H7 (cell line): ENCODE measurements at places on chromosomes 7 and 10. TPM values are rescaled to one million over a fixed set of nuclear protein-coding genes. Genes with fewer than 3 reads are reported as not detected.
A peak's percentile ranks its signal among the peaks of the same experiment; 100 is the strongest.

DNA sequence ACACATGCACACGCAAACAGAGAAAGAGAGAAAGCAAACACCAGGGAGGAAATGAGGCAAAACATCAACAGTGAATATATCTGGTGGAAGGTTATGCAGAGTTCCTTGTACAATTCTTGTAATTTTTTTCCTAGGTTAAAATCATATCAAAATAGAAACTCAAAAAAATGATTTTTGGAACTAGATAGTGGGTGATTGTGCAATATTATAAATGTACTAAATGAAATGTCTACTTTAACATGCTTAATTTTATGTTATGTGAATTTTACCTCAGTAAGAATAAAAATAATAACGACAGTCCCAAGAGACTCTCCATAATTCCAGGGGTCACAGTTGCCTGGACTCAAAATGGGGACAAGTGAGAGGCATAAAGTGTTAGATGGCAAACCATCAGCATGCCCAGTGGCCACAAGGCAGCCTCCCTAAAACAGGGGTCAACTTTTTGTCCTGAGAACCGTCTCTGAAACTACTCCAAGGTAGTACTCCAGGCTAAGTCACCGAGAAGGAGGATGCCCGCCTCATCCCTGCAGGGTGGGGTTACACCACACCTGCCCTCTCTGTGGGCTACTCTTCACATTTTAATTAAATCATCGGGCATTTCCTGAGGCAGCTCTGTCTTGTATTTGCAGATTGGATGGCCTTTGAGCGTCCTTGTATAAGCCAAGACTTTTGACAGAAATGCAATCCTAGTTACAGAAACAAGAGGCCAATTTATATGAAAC lies 267.7 kb downstream of the ELMO1 start:
- peak; percentile 18 for DNase-seq

EBF3 gene
- total RNA-seq = 0.76 and 1.4 TPM in 2 replicates

DNA sequence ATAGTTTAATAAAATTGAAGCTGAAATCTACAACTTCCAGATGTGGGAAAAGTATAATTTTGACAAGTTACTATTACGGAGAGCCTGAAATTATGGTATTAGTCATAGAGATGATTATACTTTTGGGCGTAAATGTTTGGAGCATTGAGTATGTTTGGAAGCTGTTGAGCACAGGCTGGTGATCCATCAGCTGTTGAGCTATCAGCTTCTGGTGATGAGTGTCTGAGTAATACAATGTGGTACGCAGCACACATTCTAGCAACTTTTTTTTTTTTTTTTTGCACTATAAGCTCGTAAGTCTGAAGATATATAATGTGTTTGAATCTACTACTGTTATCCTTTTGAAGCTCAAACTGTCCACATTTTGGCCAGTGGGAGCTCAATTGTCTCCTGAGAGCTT lies 123.4 kb downstream of the ATE1 start:
- no peak for DNase-seq

GRCh38 chr7:130273933-130274255 lies 7.2 kb downstream of the CPA2 start:
- peak; percentile 30 for DNase-seq

DNA sequence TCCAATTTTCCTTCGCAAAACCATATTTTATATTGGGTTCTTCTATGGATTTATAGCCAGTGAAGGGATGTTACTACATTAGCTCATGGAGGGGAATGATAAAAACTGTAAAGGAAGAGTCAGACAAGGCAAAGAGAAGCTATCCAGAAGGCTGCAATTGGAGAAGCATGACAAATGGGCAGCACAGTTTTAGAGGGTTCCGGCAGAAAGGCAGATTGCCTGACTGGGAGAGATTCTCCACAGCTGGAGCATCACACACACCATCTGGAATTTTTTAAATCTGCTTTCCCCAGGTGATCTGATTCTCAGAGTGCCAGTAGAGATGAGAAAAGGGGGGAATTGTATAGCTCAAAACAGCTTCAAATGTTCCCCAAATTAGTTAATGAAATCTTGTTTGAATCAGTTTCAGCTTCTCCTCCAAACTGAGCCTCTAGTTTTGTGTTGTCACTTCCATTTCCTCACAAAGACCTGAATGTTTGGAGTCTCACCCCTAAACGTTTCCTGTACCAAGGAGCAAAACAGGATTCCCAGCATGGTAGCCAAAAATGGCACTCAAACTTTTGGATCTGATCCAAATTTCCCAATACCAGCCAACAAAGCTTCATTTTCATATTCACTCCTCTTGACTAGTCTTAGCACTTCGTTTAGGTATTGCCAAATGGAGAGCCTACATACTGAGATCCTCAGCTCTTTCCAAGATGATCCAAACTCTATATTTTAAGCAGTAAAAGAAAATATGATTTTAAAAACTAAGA lies 177.5 kb downstream of the HPSE2 start:
- DNase-seq = no peak

KIF11 gene
- total RNA-seq = 44.2 and 59.1 TPM in 2 replicates

LOXL4 gene
- total RNA-seq = 1.4 and 1.7 TPM in 2 replicates

TMEM176B gene
- total RNA-seq = 0.37 and 0.80 TPM in 2 replicates

GRCh38 chr7:139682136-139683013 lies 95.4 kb downstream of the HIPK2 start:
- peak; percentile 26 for DNase-seq

GRCh38 chr10:1230592-1231275 lies 174.5 kb downstream of the WDR37 start:
- peak; percentile 25 for DNase-seq

DNA sequence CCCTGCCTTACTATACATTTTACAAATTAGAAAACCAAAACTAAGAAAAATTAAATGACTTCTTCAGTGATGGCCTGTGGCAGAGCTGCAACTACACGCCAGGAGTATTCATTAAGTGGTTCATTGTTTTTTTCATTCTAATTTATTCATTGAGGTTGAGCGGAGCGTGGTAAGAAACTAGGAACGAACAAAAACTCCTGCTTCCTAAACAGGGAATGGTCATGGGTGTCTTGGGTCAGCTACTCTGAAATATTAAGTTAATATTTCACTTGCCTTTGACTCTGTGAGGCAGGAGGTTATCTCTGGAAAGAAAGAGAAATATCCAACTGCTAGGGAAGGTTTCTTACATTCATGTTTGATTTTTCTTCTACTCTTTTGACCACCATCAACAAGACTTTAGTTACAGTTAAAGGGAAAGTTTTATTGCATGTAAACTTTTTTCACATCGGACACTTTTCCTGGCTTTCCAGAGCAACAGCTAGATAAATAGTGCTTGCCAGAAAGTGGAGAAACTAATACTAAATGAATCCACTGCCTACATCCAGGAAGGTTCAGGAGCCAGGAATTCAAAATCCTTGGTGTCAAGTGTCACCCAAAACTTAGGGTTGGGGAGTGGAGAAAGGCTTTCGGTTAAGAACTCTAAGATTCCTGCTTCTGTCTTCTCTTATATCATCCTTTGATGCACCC lies 896 bp upstream of the GNG11 start:
- peak; percentile 10 for DNase-seq

SEMA3D gene
- 0.90 and 1.6 TPM in 2 replicates for total RNA-seq

OR13A1 gene
- total RNA-seq = not detected in 2 replicates

- DNase-seq = peak; percentile 54
Observed at GRCh38 chr10:14653271-14654161, 121.2 kb downstream of the FAM107B start.

- DNase-seq = no peak
Observed at GRCh38 chr10:61792097-61792716, 109.3 kb upstream of the ARID5B start.

LARP4B gene
- 31.3 and 36.9 TPM in 2 replicates for total RNA-seq

GRCh38 chr10:80493522-80494051 lies 39.5 kb downstream of the TSPAN14 start:
- no peak for DNase-seq

NUPR2 gene
- not detected in 2 replicates for total RNA-seq

DNA sequence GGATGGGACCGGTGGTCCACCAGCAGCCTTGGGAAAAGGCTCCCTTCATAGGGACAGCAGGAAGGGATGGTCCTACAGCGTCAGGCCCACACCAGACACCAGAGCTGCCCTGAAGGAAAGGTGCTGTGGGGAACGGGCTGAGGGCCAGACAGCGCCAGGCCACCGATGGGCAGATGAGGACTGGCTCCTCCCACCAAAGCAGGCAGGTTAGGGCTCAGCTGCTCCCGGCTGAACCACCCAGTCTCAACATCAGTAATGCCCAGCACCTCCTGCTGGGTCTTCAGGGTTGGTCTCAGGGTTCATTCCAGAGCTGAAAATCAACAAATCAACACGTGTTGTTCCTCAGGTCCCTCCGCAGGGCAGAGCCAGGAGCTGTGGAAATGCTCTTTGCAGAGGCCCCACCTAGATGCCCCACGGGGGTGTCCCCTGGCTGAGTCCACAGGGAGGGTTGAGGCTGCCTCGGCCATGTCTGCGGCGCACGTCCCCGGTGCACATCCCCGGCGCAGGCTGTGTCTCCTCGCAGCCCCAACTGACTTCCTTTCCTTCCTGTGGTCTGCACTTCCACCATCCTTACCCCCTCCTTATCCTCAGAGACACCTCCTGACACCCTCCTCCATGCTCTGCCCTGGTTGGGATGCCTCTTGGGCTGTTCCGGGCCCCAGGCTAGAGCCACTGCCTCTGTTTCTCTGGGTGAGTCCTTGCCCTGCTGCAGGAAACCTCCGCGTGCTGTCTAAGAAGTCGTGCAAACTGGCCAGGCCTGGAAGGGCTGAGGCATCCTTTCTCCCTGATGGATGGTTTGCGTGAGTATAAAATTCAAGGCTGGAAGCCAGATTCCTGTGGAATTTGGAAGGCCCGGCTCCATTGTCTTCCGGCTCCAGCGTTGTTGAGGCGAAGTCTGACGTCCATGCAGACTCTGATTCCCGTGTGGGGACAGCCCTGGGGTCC lies 32.8 kb upstream of the CFAP46 start:
- no peak for DNase-seq

TPST1 gene
- total RNA-seq = 20.4 and 24.6 TPM in 2 replicates

OPN1SW gene
- not detected in 2 replicates for total RNA-seq

DNA sequence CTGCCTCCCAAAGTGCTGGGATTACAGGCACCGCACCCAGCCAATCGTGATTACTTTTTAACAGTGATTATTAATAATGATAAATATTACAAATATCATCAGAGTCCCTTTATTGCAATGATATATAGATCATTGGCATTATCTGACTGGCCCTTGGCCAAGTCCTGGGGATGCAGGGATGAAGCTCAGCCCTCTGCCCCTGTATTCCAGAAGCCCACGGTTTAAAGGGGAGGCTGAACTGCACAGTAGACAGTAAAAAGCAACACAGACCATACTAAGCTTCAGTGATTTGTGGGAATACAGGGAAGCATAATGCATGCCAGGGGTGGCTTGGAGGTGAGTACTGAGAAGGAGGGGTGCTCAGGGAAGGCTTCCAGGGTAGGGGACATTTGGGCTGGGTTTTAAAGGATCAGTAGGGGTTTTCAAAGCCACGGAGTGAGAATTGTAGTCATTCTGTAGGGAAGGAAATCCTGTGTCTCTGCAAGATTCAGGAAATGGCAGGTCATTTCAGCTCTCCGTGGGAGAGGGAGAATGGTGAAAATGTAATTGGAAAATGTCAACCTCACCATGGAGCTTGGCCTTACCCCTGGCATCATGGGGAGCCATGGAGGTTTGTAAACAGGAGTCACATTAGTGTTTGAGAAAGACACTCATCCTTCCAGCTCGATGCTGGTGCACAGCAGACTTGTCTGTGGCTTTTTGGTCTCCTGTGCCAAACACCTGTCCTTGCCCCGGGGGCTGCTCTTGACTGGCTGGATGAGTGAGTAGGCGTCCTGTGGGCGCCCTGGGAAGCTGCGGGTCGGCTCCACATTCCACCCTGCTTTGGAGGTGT lies 8.8 kb downstream of the ADAMTS14 start:
- no peak for DNase-seq

DNA sequence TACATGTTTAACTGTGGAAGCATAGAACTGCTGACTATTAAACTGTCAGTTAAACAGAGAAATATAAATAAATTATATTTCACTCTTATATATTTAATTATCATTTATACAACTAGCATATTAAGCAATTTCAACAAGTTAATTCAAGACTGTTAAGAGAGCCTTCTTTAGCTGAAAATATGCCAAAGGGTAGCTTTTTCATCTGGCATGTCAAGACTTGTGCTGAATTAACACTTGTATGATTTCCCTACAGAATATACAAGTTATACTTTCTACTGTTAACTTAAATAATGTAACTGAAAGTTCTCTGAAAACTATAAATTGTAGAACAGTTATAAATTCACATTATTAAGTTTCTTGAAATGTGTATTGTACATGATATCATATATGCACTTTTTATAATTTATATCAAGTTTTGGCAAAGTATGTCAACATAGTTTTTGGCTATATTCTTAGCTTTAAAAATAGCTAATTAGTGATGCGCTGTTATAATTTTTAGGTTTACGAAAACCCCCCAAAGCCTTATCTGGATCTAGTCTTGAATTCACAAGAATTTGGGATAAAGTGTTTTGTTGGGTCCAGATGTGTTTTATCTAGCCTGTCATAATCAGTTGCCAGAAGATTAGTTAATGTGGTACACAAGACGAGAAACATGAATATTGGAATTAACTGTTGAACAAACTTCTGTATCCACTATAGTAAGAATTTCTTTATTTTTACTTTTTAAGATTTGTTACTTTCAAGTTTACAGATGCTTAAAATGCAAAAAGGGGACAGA lies 231.1 kb upstream of the FOXP2 start:
- no peak for DNase-seq

- DNase-seq = no peak
Observed at GRCh38 chr7:129089521-129090212, 34.8 kb upstream of the TNPO3 start.

CABCOCO1 gene
- total RNA-seq = not detected in 2 replicates

DNA sequence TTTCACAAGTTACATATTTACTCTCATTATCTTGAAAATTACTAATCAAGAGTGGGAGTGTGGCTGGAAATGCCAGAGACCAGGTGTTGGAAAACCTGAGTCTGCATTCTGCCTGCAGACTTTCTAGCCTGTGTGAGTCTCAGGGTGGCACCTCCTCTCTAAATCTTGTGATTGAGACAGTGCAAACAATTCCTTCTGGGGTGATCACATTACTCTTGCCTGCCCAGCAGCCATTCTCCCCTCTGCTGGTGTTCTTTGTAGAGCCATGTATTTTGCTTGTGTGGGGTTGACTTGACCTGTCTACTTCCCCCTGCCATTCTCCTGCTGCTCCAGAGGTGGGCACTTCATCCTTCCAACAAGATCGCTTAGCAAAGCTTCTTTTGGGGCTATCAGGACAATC lies 101.1 kb downstream of the RAPGEF5 start:
- DNase-seq = no peak

DNA sequence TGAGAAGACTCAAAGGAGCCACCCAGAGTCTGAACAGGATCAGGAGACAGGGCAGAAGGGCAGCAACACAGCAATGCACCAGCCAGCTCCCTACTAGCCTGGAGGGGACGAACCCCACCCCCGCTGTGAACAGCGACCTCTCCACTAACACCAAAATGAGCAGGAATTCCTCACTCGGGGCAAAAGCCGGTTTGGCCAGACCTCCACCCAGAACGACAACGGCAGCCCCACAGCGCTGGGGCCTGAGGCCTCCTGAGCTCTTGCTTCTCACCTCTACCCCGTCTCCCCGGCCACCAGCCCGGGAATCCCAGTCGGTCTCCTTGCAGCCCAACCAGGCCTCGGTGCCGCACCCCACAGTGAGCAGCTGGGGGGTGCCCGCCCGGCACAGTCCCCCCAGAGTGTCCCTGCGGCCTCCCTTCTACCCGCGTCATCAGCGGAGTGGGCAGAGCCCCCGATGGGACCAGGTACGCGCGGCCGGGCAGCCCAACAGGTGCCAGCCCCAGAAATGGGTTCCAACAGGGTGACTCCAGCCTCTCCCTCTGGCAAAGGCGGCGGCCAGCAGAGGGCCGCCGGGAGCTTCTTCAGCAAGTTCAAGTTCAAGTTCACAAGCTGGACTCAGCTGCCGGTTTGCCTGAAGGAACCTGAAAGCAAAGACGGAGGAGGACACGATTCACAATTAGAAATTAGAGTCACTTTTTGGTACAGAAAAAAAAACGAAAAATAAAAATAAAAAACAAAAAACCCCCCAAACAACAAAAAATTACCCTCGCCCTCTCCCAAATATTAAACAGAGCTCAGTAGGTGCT lies 129.0 kb downstream of the MARCHF5 start:
- peak; percentile 79 for DNase-seq
